A549 treated with DMSO at 1 μM for 4 hours (cell line): ENCODE measurements at places on chromosomes 1 and 21. TPM values are rescaled to one million over a fixed set of nuclear protein-coding genes. Genes with fewer than 3 reads are reported as not detected.

The CNIH4 gene
- total RNA-seq: 88.3 to 106 TPM (median 101 TPM) in 5 replicates

The RIT1 gene
- 24.2 to 29.3 TPM (median 26.4 TPM) in 5 replicates for total RNA-seq

The RNU1-3 gene
- 7.3 TPM in 1 of 5 replicates, not detected in the others for total RNA-seq

The FCRL1 gene
- not detected in 5 replicates for total RNA-seq

The PAQR7 gene
- 2.7 to 3.9 TPM (median 3.7 TPM) in 5 replicates for total RNA-seq

The PGLYRP3 gene
- not detected in 5 replicates for total RNA-seq

The ITLN1 gene
- total RNA-seq: not detected in 5 replicates

The FAM78B gene
- 0.15 to 0.38 TPM (median 0.36 TPM) in 5 replicates for total RNA-seq

The FABP3 gene
- total RNA-seq: not detected in 5 replicates

The OR2L13 gene
- total RNA-seq: not detected in 5 replicates
